A549 treated with dexamethasone at 1 μM for 4 hours (cell line): ENCODE measurements at places on chromosomes 3 and 15. TPM values are rescaled to one million over a fixed set of nuclear protein-coding genes. Genes with fewer than 3 reads are reported as not detected.

RBM5 gene
- 27.0 to 42.6 TPM (median 37.4 TPM) in 5 replicates for total RNA-seq

GOLGA6L7 gene
- not detected in 5 replicates for total RNA-seq

INKA1 gene
- total RNA-seq: 1.6 to 2.2 TPM (median 2.0 TPM) in 5 replicates

TNK2 gene
- total RNA-seq: 20.8 to 33.3 TPM (median 30.1 TPM) in 5 replicates

SMARCC1 gene
- total RNA-seq: 24.3 to 30.1 TPM (median 28.7 TPM) in 5 replicates

CLDN16 gene
- total RNA-seq: 0.06 to 0.10 TPM (median 0.08 TPM) in 4 of 5 replicates, not detected in the other

PDE12 gene
- 14.2 to 20.0 TPM (median 19.1 TPM) in 5 replicates for total RNA-seq

FBXL22 gene
- total RNA-seq: 0.14 to 0.49 TPM (median 0.27 TPM) in 5 replicates

GJD2 gene
- not detected in 5 replicates for total RNA-seq

RLBP1 gene
- not detected in 5 replicates for total RNA-seq
